ENCODE measurements at places on chromosomes 12 and 14.

DNA sequence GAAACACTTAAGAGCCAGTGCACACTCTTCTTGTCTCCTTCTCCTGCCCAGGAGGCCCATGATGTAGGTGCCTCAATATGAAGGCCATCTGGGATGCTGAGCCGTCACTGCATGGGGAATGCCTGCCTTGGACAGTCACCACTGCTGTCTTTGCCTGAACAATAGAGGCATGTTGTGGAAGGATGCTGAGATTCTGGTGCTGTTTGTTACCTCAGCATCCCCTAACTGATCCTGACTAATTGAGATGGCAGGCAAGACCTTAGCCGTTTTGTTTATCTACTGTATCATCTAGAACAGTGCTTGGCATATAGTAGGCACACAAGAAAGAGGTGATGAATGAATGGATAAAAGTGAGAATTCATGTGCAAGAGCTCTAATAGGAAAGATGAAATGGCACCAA is 253.5 kb downstream of the GLT1D1 start:
- DNase-seq: no peak

- DNase-seq: no peak
Observed at GRCh38 chr14:24238527-24239037, 3.8 kb downstream of the TINF2 start.

GRCh38 chr12:73445658-73446324 is 1091.8 kb upstream of the ATXN7L3B start:
- no peak for DNase-seq

GRCh38 chr12:52903855-52904508 is 894 bp downstream of the KRT8 start:
- DNase-seq: peak; percentile 57

DNA sequence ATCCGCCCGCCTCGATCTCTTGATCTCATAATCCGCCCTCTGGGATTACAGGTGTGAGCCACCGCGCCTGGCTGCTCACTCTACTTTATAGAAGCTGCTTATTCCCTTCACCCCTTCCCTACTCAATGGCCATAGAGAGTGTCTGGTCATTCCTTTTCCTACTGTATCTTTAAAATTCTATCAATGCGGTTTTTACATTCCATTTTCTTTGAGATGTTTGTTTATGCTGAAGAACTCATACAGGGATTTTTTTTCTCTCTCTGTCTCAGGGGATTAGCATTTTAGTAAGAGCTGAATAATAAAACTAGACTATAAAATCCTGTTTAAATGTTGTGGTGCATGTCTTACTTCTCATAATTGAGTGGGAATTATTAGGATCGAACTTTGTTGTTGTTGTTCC is 218.6 kb upstream of the FOXN3 start:
- DNase-seq: no peak

DNA sequence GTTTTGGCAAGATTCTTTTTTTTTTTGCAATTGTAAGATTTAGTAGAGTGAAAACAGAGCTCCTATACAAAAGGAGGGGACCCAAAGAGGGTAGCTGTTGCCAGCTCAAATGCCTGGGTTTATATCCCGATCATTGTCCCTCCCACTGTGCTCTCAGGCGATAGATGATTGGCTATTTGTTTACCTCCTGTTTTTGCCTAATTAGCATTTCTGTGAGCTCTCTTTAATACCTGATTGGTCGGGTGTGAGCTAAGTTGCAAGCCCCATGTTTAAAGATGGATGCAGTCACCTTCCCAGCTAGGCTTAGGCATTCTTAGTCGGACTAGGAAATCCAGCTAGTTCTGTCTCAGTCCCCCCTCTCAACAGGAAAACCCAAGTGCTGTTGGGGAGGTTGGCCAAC is 1.9 kb downstream of the EXOC3L4 start:
- DNase-seq: no peak

DNA sequence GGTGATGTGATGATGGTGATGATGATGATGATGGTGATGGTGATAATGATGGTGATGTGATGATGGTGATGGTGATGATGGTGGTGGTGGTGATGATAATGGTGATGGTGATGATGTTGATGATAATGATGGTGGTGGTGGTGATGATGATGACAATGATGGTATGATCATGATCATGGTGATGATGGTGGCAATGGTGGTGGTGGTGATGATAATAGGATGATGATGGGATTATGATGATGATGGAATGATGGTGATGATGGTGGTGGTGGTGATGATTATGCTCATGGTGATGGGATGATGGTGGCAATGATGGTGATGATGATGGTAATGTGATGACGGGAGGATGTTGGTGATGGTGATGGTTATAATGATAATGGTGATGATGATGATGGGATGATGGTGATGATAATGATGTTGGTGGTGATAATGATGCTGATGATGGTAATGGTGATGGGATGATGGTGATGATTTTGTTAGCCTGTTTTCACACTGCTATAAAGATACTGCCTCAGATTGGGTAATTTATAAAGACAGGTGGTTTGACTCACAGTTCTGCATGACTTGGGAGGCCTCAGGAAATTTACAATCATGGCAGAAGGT is 314.8 kb upstream of the SFSWAP start:
- DNase-seq: no peak

GRCh38 chr12:5071496-5071895 is 27.8 kb downstream of the KCNA5 start:
- no peak for DNase-seq

- no peak for DNase-seq
Observed at GRCh38 chr14:68482018-68482417, 310.8 kb downstream of the ZFP36L1 start.

- DNase-seq: no peak
Observed at GRCh38 chr14:104400355-104400754, 179.2 kb upstream of the C14orf180 start.

GRCh38 chr14:97385727-97386126 is 588.5 kb downstream of the VRK1 start:
- DNase-seq: no peak

GRCh38 chr12:54201001-54201794 is 12.4 kb upstream of the SMUG1 start:
- peak; percentile 84 for DNase-seq

GRCh38 chr12:76249501-76249900 is 98.7 kb downstream of the BBS10 start:
- DNase-seq: no peak

GRCh38 chr12:89621521-89621920 is 87.1 kb downstream of the ATP2B1 start:
- no peak for DNase-seq

GRCh38 chr14:72451054-72451972 is 442.6 kb downstream of the DPF3 start:
- DNase-seq: peak; percentile 27

DNA sequence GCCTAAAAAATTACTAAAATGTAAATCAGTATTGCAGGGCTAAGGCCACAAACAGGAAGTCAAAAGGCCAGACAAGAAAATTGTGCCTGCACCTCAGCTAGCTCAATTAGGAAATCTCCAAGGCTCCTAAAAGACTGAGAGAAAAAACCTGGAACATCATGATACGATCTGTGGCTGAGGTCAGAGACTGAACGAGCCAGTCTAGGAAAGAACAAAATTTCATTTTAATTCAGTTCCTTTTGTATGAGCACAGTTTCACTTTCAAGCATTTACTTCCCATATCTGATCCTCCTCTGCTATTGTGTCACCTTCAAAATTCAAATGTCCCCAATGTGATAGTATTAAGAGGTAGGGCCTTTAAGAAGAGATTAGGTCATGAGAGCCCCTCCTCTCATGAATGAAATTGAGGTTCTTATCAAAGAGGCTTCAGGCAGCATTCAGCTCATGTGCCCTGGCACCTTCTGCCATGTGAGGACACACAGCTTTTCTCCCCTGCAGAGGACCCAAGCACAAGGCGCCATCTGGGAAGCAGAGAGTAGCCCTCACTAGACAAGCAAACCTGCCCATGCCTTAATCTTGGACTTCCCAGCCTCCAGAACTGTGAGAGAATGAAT is 14.8 kb downstream of the PRKAB1 start:
- no peak for DNase-seq

DNA sequence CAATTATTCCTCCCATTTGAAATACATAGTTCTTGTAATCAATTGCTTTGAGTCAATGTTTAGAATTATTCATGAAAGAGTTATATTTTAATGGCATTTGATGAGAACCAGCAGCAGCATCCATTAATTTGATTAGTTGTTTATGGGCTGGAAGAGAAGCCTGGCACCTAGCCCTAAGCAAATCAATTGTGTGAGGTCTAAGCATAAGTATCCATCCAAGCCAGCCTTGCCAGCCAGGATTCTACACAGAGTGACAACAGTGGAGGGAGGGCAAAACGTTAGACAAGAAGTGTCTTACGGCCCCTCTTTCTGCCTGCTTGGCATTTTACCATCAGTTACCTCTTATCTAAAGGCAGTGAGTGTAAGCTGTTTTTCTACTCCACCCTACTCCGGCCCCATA is 478.5 kb downstream of the NELL2 start:
- no peak for DNase-seq

DNA sequence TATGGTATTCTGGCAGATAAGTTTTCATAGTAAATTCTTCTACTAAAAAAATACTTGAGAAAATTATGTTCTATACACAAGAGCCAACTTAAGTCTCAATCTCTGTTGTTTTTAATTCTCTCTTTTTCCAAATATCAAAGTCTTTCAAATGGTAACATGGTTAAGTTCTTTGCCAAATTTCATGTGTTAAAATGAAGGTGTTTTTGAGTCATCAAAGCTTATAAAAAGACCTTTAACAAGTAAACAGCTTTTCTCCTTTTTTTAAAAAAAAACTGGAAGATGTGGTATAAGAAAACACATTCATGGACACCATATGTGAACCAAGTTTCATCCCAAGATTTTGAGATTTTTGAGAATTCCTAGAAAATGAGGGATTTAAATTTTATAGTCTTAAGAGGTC is 111.3 kb downstream of the FOXG1 start:
- DNase-seq: no peak

GRCh38 chr14:69350892-69351291 is 47.2 kb downstream of the ERH start:
- no peak for DNase-seq
